ENCODE measurements at places on chromosomes 4 and X.

DNA sequence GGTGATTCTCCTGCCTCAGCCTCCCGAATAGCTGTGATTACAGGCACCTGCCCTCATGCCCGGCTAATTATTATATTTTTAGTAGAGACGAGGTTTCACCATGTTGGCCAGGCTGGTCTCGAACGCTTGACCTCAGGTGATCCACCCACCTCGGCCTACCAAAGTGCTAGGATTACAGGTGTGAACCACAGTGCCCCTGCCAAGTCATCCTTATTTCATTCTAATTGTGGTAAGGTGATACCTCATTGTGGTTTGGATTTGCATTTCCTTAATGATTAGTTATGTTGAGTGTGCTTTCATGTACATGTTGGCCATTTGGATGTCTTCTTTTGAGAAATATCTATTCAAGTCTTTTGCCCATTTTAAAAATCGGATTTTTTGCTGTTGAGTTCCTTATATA is 93.0 kb downstream of the USP9X start:
- no peak for DNase-seq

GRCh38 chrX:72641611-72642010 is 69.0 kb upstream of the HDAC8 start:
- DNase-seq: no peak

DNA sequence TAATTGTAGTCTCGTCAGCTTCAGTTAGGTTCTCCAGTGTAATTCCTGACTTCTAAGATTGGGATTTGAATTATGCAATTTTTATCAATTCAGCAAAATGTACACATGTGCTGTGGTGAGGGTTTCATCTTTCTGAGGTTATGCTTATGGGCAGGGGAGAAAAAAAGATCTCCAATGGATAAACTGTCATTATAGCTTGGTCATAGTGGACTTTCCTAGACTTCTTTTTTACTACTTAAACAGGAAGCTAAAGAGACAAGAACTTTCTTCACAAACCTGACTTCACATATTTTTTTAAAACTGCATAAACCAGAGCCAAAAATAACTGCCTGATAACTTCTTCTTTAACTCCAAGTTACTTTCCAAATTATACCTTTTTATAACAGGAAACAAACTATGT is 21.7 kb upstream of the SPP1 start:
- DNase-seq: no peak

DNA sequence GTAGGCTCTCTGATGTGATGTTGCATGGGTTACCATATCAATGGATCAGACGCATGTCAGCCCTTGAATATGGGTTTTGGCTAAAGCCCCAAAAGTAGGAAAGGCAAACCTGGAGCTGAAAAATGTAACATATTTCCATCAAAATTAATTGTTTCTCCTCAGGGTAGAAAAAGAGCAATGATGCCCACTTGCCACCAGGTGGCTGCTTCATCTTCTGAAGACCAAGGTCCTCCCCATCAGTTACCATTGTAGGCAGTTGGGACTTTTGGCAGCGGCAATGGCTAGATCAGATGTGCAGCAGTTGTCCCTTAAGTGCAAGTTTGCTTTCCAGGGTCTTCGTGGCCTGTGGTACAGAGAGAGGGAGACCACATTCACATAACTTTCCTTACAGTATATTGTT is 118.2 kb downstream of the NAF1 start:
- no peak for DNase-seq

DNA sequence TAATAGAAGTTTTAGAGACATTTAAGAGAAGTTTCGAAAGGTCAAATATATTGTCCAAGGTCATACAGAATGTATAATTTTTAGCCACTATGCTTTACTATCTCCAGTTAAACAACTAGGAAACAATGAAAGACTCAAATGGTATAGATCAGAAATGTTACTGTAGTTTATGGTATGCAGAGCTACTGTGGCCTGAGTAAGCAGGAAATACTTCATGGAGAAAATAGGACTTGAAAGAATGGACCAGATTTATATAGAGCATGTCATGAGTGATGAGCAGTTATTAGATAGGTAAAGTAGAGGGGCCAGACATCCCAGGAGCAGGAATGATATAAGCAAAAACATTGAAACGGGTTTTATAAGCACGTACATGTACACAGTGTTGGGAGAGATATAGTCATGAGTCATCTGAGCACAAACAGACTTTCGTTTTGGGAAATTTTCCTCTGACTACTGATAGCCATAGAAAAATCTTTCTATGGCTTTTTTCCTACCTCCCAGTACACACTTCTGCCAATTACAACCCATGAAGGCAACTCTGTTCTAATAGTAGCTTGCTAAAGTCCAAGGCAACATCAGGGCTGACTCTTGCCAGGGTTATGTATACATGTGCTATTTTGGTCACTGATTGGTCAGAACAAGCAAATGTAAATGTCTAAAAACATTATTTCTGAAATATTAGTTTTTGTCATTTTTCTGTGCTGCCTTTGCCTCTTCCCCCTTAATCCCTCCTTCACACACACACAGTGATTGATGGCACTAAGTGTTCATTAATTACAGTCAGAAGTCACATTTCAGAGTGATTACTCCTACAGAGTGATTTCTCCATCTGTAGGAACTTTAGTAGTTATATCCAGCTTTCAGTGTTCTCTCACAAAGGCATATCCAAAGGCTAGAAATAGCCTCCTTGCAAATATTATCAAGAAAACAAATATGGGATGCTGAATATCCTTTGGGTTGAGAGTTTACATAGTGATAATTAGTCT is 198.7 kb downstream of the ENOX2 start:
- no peak for DNase-seq

- no peak for DNase-seq
Observed at GRCh38 chrX:120549483-120550452, 11.0 kb downstream of the CUL4B start.

- DNase-seq: no peak
Observed at GRCh38 chrX:94834226-94834625, 1160.2 kb downstream of the FAM133A start.

DNA sequence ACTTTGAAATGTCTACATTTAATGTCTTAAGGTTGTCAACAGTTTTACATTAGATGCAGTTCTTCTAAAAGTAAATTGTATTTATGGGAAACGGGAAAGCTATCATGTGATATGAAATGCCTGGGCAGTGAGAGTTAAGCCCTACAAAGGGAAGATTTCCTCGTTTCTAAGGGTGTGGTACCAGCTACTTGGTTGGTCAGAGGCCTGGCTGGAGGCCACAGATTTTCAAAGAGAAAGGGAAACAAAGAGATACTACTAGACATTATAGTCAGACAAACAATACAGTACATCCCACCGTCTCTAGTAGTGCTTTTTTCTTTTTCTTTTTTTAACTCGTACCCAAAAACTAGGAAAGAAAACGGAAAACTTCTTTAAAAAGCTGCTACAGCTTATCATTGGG is 467.8 kb downstream of the PCDH7 start:
- no peak for DNase-seq

- DNase-seq: no peak
Observed at GRCh38 chr4:2254665-2255500, 7.0 kb downstream of the MXD4 start.

GRCh38 chrX:63889001-63889400 is 104.0 kb upstream of the ARHGEF9 start:
- no peak for DNase-seq

All from stimulated activated CD8-positive, alpha-beta memory T cell treated with anti-CD3 and anti-CD28 coated beads, Interleukin-4, amount 100 ng/mL, for 4 hours (primary cell).